ENCODE measurements at places on chromosomes 11 and 22.

- no peak for ATAC-seq
Observed at GRCh38 chr11:2369320-2369719, 7.8 kb upstream of the CD81 start.

DNA sequence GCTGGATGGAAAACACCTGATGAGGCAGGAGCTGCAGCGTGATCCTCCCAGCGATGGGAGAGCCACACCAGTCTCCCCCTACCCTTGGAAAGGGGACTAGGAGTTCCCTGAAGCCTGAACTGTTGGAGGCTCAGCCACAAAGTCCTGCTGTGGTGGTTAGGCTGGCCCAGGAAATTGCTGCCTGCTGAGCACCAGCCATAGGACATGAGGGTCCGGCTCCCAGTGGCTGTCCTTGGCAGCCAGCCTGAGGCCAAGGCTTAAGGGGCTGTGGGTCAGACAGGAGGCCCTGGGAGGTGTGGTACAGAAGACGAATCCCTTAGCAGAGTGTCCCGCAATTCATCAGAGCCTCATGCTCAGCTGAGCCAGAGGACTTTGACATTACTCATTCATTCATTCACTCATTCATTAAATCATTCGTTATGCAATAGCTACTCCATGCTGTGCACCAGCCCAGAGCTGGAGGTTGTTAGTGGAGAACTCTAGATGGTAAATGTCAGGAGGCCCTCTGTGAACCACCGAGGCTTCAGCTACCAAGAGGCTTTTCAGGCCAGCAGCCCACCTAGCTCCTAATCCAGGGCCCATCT, 14.4 kb upstream of the SEC14L4 start:
- no peak for ATAC-seq

GRCh38 chr11:37364246-37364839, 766.3 kb upstream of the RAG2 start:
- no peak for ATAC-seq

DNA sequence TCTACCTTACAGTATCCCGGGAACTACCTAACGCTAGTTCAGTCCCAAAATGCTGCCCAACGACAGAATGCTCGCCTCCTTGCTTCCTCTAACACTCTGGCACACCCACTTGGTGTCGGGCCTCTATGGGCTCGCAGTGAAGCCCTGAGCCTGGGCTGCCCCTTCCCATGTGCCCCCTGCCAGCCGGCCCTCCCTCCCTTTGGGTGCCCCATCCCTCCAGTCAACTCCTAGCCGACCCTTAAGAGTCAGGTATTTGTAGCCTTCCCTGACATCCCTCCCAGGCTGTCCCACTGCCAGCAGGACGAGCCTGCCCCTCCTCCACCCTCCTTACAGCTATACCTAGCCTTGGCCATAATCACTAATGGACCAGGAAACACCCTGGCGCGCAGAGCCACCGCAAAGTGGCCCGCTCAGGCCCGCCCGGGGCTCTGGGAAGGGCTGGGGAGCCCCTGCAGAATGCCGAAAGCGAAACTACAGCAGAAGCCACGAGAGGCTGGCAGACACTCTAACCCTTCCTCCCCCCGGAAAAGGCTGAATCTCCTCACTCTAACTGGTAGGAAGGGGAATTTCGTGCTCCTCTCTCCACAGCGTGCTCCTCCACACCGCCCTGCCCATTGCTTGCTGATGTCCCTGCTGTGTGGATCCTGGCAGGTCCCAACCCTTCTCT, 8.2 kb downstream of the CBX7 start:
- peak; percentile 60 for ATAC-seq

GRCh38 chr11:61569701-61570100, 11.2 kb downstream of the SYT7 start:
- no peak for ATAC-seq

Data from activated CD4-positive, CD25-positive, alpha-beta regulatory T cell treated with anti-CD3 and anti-CD28 coated beads, Interleukin-2, amount 50 U/mL, for 24 hours (primary cell).